Stimulated activated CD4-positive, alpha-beta T cell treated with anti-CD3 and anti-CD28 coated beads, Interleukin-12 subunit alpha, Interleukin-12 subunit beta, amount 100 ng/mL, for 4 hours (primary cell): ENCODE measurements at places on chromosomes 6 and 20.

DNA sequence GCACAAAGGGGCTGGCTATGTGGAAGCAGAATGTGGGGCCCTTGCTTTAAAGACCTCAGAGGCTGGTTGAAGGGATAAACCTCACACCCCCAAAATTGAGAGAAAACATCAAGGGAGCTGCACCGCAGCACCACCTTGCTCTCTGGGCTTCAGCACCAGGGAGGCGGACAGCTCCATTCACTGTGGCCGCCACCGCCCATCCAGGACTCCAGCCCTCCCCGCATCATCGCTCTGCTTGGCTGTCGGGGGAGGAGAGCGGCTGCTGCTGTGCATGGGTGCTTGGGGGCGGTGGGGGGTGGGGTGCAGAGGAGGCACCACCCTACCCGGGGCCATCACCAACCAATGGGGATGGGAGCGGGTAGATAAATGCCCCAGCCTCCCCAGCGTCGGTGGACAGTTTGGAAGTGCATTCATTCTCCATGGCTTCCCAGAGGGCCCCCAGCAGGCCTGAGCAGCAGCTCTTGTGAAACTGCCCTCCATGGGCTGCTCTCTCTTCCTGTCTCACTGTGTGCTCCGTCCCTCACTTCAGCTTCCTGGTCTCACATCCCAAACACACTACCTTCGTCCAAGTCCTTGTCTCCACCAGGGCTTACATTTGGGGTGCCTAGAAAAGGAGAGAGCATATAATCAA, 75.7 kb upstream of the BHLHE23 start:
- DNase-seq, result peak; percentile 30

- no peak for DNase-seq
Observed at GRCh38 chr6:35013701-35014100, 124.6 kb downstream of the ANKS1A start.

GRCh38 chr6:37407948-37408347, 25.1 kb upstream of the CMTR1 start:
- DNase-seq, result no peak

DNA sequence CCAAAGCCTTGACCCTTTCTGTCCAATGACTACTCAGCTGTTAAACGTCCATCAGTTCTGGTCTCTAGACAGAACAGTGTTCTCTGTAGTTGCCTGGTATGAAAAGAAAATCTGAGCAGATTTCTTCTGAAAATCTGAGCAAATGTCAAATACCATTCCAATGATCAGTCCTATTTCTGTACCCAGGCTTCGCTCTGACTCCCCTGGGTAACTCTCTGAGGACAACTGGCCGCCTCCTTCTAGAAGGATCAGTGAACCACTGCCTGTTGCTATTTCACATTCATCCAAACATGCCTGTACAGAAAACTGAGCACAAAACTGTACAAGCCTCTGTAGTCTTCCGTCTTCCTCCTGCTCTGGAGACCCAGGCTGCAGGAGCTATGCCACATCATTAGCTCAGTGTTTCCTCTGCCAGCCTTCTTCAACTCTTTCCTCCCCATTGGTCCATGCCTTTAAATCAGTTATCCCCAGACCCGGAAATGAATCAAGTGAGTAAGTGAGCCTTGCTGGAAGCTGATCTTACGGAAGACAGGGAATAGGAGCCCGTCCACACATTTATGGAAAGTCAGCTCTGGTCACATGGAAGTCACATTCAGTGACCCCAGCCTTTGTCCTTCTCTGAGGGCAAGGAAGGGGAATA, 63.3 kb downstream of the DAAM2 start:
- DNase-seq, result no peak

DNA sequence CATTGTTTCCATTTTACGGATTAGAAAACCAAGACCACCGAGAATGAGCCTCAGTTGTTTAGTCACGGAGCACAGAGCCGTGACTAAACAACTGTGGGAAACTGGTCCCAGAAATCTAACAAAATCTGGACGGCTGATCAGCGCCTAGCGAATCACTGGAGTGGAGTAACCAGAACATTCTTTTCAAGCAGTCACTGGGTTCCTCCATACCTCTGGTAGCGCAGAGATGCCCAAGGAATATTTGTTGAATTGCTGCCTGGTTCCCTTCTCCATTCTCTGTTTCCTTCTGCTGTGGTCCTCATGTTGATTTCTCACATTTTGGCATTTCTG, 62.0 kb downstream of the GPX5 start:
- no peak for DNase-seq

DNA sequence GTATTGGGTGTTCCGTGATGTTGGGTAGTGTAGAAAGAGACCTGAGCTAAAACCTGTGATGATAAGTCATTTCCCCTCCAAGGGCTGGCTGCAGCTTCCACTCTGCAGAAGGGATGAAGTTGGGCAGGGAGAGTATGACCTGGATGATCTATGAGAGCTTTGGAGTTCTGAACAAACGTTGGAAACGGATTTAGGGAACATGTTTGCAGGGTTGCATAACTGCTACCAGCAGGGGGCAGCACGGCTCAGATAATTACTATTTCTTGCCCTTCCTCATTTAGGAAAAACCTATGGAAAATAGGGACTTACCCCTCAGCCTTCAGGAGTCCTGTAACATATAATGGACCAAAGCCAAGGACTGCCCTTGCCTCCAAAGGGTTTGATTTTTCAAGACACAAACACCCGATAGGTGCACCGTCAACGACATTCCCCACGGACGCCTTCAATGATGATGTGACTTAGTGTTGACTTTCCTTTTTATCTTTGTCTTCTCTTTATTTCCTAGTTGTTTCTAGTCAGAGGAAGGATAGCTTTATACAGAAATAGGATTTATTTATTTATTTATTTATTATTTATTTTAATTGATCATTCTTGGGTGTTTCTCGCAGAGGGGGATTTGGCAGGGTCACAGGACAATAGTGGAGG, 164.9 kb upstream of the SASH1 start:
- peak; percentile 35 for DNase-seq

DNA sequence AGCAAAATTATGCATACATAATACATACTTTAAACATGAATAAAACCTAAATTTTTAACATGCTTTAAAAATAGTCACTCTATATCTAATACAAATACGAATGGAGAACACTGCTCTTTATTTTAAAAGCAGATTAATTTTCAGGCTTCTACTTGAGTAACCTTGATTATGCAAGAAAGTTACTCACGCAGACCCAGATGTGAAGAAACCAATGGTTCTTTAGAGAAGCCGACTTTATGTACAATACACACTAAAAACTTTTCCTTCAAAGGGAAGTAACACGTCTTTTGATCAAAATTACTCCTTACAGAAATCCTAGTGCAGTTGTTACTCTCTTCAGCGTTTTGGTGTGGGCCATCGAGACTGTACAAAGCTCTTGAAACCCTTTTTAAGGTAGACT, 136.9 kb upstream of the SLC22A16 start:
- DNase-seq, result no peak

DNA sequence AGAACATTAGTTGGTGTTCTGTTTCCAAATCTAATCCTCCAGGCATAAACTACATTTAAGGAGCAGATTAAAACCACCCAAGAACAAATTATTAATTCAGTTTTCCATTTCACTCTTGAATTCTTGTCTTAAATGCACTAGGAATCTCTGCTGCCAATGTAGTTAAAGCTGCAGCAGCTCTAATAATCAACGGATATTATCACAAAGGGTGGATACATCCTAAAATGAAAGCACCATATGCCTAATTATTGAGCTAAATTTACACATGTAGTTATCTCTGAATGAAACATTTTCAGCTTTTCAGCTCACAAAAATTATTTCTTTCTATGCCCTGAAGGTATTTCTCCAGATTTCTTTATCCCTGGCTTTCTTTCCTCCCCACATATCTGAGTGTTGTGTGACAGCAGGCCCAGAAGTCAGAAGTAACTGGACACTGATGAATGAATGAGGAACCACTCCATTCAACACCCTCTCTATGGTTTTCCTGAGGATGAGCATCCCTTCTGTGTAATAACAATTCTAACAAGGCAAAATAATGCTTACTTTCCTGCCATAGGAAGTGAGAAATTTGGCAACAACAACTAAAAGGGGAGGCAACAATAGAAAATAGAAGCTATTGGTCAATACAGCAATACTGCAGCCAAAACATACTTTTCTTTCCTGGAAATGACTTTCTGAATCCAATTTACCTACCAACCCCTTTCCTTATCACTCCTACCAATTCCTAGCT, 14.9 kb downstream of the MAN1A1 start:
- DNase-seq, result no peak

GRCh38 chr20:16434062-16434664, 139.1 kb downstream of the KIF16B start:
- DNase-seq, result peak; percentile 40

GRCh38 chr20:61777773-61778494, 287.7 kb downstream of the TAF4 start:
- DNase-seq, result no peak

GRCh38 chr6:134746140-134746539, 203.8 kb downstream of the ALDH8A1 start:
- no peak for DNase-seq

GRCh38 chr6:119052987-119053386, 25.5 kb downstream of the FAM184A start:
- DNase-seq, result no peak

- no peak for DNase-seq
Observed at GRCh38 chr6:24931718-24932691, 3.8 kb downstream of the RIPOR2 start.

- no peak for DNase-seq
Observed at GRCh38 chr20:49751397-49751736, 37.7 kb upstream of the B4GALT5 start.

DNA sequence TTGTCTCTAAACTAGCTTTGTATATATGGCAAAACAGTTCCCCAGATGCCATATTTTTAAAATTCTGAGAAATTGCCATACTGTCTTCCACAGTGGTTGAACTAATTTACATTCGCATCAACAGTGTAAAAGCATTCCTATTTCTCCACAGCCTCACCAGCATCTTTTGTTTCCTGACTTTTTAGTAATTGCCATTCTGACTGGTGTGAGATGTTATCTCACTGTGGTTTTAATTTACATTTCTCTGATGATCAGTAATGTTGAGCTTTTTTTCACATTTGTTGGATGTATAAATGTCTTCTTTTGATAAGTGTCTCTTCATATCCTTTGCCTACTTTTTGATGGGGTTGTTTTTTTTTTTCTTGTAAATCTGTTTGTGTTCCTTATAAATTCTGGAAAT, 1222.7 kb upstream of the CITED2 start:
- no peak for DNase-seq

- DNase-seq, result no peak
Observed at GRCh38 chr6:10481101-10481500, 40.0 kb upstream of the GCNT2 start.

- DNase-seq, result no peak
Observed at GRCh38 chr6:7897461-7898192, 13.0 kb downstream of the TXNDC5 start.

- no peak for DNase-seq
Observed at GRCh38 chr6:11009353-11009752, 34.8 kb downstream of the ELOVL2 start.

GRCh38 chr6:149182262-149182661, 135.2 kb upstream of the TAB2 start:
- no peak for DNase-seq

DNA sequence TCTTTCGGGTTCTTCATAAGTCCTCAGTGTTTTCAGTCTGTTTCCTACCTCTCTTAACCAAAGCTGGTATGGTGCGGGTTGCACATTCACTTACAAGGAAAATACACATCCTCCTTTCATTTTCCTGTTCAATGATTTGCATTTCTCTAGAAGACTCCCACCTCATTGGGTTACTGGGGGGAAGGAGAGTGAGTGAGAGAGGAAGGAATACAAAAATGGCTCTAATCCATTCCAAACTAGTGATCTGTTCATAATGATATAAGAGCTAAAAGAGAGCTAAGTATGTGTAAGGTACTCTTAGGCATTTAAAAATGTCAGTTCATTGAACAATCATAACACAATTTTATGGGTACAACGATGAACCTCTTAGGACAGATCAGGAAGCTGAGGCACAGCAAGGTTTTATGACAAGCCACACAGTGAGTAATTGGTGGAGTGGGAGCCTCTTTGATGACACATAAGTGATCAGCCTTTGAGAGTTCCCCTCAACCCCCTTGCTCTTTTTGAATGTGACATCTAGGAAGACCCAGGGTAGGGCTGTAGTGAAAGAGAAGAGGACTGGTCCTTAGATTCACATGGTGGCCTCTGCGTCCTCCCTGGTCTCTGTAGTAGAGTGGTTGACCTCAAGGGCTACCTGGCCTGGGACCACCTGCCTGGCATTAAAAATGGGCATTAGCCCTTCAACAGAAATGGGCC, 328.4 kb upstream of the SOX4 start:
- no peak for DNase-seq

DNA sequence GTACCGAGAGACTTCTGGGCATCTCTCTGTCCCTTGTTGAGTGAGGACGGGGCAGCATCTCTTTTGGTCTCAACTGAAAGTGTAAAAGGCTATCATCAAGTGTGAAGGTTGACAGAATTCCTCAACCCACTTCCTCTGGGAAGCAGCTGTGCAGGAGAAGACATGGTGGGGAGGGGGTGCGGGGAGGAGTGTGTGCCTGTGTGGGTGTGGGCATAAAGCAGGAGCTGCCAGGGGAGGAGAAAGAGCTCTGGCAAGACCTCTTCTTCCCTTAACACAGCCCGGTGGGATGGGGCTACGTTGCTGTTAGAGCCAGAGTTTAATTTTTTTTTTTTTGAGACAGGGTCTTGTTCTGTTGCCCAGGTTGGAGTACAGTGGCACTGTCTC, 31.8 kb downstream of the CPXM1 start:
- DNase-seq, result no peak

GRCh38 chr6:118856301-118856700, 37.7 kb upstream of the ASF1A start:
- no peak for DNase-seq

DNA sequence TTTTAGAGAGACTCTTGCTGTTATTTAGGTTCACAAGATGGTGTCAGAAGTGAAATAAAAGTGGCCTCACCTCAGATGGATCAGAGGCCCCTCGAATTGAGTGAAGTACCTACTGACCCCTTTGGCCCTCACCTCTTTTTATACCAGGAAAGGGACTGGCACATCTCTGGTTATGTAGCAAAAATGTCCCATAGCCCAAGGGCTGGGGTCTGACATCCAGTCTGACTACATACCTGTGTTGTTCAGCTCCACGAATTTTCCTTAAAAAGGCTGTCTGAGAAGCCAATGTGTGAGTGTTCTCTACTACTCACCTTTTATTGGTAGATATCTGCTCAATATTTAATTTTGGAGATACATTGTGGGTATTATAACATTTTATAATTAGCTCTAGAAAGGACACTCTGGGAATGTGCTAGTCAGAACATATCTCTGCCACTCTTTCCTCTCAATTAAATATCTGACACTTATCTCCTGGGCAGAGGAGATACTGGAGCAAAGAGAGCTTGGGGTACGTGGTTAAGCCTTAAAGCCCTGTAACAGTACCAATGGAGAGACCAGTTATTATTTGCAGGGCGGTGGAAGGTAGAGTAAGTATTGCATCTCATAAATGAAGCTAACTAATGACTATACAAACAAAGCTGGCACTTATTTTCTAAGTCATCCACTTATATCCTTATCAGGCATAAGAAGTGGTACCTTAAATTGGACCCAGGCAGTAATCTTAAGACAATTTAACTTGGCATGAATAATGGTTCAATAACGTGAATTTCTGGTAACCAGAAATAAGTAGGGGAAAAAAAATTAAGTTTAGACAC, 20.0 kb upstream of the IL22RA2 start:
- DNase-seq, result no peak

- DNase-seq, result no peak
Observed at GRCh38 chr6:154617175-154617574, 106.7 kb upstream of the CNKSR3 start.
